ENCODE measurements at places on chromosomes 7 and 10.

GRCh38 chr7:50303335-50304128, 984 bp upstream of the IKZF1 start:
- DNase-seq: no peak

DNA sequence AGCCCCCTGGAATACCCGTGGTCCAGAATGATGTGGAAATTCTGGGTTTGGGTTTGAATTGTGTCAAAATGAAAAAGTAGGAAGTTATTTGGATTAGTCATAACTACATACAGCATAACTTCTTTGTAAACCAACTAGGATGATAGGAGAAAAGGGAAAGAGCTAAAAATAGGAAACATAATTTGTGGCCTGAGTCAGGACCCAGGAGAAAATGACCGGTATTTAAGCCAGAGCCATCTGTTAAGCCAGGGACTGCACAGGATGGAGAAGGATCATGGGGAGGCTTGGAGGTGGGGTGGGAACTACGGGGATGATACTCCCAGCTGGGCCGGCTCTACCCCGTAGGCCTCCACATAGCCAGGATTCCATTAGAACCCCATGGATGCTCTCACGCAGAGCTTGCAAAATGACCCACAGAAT, 98.6 kb downstream of the MYOF start:
- DNase-seq: no peak

DNA sequence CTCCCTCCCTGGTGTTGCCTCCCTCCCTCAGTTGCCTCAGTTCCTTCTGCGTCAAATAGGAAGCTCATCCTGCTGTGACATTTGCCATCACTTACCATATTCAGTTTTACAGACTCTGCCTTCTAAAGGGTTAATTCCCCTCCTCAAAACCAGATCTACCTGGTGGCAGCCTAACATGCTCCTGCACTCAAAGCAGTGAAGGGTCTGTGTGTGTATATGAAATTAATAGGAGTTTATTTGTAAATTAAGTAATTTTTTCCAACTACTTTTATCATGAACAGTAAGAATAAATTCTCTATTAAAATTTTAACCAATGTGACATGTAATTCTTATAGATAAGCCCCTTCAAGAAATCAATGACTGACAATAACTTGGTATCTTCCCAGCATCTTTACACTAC, 158.6 kb upstream of the INSYN2A start:
- DNase-seq: no peak

DNA sequence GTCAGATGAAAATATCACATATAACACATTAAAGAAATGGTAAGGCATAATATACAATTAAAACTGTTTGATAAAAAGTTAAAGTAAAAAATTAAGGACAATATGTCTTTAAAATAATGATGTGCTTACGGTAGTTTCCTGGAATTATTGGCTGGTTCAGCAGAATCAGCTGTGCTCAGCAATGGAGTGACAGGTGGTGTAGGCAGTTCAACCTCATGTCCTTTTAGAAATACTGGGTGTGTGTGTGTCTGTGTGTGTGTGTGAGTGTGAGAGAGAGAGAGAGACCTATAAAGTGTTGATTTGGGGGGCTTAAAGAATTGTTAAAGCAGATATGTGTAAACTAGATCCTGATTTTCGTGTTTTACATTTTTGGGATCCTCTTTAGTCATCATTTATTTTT, 141.2 kb downstream of the ADAM22 start:
- DNase-seq: no peak

DNA sequence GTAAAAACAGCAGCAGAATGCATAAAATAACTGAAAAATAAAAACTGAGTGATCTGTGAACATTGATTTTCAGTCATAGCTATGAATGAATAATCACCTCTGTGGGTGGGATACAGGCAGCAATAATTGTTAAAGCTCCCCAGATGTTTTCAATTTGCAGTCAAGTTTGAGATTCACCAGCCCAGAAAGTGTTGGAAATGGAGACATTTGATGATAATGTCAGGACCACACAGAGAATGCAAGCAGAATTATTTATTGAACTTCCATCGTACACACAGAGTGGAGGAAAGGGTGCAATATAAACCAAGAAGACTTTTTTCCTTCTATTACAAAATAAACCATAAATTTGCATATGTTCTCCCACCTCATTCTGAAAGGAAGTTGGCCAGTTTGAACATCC, 601.7 kb downstream of the ANKRD7 start:
- DNase-seq: no peak

DNA sequence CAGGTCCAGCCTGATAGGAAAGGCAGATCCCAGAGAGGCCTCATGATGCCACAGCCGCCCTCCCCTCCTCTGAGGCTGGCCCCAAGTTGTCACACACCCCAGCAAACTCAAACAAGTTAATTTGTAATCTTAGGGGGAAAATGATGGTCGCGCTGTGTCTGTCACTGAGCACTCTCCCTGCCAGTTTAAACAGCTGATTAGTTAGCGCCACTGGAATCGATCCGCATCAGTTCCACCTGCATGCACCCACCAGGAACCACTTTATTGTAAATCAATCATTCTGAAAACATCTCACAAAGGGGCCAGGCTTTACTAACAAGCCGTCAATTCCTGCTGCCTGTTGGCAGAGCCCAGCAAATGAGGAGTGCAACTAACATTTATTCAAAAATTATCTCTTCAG, 870.9 kb downstream of the KCNMA1 start:
- DNase-seq: no peak

- no peak for DNase-seq
Observed at GRCh38 chr7:1611708-1612241, 41.9 kb upstream of the PSMG3 start.

- DNase-seq: no peak
Observed at GRCh38 chr7:78521961-78522360, 723.4 kb downstream of the PHTF2 start.

DNA sequence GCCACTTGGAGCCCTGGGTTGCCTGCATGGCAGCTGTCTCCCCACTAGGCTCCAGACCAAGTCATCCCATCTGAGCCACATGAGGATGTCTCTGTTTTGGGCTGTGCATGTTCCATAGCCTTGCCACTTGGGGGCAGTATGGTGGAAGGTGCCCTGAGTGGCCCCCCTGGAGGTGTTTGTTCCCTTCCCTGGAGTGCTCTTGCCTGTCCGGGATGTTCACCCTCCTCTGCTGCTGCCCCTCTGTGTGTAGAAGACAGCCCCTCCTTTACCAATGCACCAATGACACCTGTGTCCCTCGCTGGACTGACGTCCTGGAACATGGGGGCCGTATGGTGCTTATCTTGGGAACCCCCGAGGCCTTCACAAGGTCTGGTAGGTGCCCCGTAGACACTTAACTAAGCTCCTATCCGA, 100.2 kb downstream of the ACTR3B start:
- DNase-seq: no peak

GRCh38 chr10:132396494-132397035, 435 bp upstream of the PWWP2B start:
- DNase-seq: peak; percentile 55

- DNase-seq: no peak
Observed at GRCh38 chr10:77498829-77499228, 138.8 kb downstream of the KCNMA1 start.

- no peak for DNase-seq
Observed at GRCh38 chr10:114278140-114278883, 39.3 kb downstream of the VWA2 start.

GRCh38 chr7:47573758-47574481, 8.0 kb downstream of the TNS3 start:
- DNase-seq: no peak

- no peak for DNase-seq
Observed at GRCh38 chr7:35257251-35258124, 3.6 kb upstream of the TBX20 start.

GRCh38 chr7:34361663-34362250, 296.3 kb upstream of the NPSR1 start:
- no peak for DNase-seq

- DNase-seq: no peak
Observed at GRCh38 chr10:25457552-25457951, 282.8 kb downstream of the GPR158 start.

GRCh38 chr7:5005066-5005465, 40.6 kb upstream of the RBAK start:
- no peak for DNase-seq

DNA sequence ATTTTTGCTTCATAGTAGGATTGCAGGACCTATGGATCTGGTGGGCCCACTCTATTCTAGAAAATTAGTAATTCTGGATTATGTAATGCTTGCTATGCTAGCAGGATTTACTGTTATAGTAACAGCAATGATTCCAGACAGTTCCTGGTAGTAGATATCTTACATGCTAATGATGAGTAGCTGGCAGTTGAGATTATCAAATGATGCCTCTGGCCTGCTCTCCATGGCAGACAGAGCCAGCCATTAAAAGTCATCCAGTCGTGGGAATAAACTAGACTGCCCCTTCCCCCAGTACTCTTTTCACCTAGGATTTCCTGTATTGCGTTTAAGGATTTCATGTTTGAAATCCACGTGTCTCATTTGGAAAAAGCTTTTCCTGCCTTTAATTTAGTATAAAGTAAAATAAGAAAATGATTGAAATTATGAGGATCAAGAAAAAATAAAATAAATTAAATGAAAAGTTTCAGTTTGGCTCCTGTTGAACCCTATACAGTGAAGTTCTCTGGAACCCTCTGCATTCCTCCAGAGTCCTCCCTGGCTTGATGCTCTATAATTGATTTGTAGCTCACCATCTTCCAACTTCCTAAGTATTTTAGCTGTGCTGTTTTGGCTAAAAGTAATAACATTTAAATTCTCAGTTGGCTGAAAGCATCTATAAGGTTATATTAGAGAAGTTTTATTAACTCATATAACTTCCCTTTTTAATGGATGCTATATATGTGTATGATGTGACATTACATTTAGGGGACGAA, 14.6 kb downstream of the UMAD1 start:
- DNase-seq: no peak

DNA sequence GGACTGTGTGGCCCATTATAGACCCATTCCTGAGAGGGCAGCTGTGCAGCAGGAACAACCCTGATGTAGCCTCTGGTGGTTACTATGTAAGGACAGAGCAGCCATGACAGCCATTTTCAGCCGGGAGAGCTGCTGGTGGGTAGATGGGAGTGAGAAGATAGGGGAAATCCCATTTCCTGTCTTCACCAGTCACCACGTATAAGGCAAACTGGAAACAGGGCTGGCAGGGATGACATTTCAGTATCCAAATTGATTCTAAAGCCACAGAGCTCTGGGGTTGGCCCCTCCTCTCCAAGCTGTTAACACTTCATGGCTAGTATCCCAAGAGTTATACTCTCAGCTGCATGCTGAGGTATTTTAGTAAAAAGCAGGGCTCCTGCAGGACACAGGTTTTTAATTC, 15.2 kb upstream of the FZD1 start:
- DNase-seq: no peak

DNA sequence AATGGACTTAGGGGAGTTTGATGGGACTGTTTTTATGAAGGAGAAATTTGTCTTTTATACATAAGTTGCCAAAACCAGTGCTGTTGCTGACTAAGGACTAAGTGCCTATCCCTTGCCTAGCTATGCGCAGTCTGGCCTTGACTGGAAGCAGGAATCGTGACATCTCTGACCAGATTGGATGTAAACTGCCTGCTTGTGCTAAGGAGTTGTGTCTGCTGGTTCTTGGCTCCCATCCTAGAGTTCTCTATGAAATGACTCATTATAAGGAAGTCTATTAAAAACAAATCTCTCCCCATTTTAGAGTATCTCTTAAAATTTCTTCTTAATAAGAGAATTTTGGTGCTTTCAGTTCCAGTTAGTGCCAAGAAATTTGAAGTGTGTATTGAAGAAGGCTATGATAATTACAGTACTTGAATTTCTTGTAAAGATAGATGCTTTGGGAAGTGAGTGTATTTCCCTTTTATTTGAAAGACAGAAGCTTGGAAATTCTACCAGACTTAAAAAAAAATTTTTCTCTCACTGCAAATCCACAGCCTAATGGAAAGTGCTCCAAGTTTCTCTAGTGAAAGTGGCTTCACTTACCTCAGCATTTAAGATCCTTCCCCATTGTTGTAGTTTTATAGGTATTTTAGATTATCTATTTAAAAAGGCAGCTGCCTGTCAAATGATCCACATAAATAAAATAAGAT, 77.6 kb downstream of the BICC1 start:
- no peak for DNase-seq

DNA sequence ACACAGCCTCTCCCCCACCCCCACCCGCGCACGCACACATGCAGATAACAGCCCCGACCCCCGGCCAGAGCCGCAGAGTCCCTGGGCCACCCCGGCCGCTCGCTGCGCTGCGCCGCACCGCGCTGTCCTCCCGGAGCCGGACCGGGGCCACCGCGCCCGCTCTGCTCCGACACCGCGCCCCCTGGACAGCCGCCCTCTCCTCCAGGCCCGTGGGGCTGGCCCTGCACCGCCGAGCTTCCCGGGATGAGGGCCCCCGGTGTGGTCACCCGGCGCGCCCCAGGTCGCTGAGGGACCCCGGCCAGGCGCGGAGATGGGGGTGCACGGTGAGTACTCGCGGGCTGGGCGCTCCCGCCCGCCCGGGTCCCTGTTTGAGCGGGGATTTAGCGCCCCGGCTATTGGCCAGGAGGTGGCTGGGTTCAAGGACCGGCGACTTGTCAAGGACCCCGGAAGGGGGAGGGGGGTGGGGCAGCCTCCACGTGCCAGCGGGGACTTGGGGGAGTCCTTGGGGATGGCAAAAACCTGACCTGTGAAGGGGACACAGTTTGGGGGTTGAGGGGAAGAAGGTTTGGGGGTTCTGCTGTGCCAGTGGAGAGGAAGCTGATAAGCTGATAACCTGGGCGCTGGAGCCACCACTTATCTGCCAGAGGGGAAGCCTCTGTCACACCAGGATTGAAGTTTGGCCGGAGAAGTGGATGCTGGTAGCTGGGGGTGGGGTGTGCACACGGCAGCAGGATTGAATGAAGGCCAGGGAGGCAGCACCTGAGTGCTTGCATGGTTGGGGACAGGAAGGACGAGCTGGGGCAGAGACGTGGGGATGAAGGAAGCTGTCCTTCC, 620 bp downstream of the EPO start:
- no peak for DNase-seq

DNA sequence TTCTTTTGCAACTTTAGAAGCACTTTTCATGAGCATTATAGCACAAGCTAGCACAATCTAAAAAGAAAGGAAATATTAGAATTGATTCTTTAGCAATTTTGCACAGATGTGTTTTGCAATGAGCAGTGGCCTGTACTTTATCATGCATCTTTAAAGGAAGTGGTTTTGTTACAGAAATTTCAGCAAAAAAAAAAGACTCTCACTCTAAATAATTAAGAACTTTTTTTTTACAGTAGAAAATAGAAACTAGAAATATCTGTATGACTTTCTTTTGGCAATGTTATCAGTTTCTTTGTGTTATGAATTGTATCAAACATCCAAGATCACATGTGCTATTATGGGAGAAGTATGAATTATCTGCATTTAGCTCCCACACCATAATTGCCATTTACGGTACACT, 195.7 kb upstream of the KLF6 start:
- DNase-seq: no peak

DNA sequence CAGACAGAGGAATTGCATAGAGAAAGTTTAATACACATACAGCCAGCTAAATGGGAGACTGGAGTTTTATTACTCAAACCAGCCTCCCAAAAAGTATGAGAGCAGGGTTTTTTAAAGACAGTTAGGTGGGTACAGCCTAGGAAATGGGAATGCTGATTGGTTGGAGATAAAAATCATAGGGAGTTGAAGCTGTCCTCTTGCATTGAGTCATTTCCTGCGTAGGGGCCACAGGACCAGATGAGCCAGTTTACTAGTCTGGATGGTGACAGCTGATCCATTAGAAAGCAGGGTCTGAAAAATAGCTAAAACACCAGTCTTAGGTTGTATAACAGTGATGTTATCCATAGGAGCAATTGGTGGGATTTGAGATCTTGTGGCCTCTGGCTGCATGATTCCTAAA, 76.1 kb upstream of the POM121L12 start:
- DNase-seq: no peak

All from activated T-helper 2 cell treated with anti-CD3 and anti-CD28 coated beads, Interferon-gamma antibody, Interleukin-2, Interleukin-4, amounts not matched to agents 10 μg/mL and 5 μg/mL and 100 μg/mL, durations not matched to agents 14 hours and 24 hours and 36 hours (primary cell).